Neural crest cell (in vitro differentiated cells): ENCODE measurements at places on chromosomes 2 and 18. TPM values are rescaled to one million over a fixed set of nuclear protein-coding genes. Genes with fewer than 3 reads are reported as not detected.

GRCh38 chr2:151354807-151355206 is 2.6 kb upstream of the TNFAIP6 start:
- no peaks in the 10 kb centered on the region for H3K27me3 ChIP-seq
- no peak overlapping the region for H3K27ac ChIP-seq
- H3K36me3 ChIP-seq, result no peaks in the 10 kb centered on the region

The ORC2 gene
- total RNA-seq, result 30.9 and 40.3 TPM in 2 replicates

DNA sequence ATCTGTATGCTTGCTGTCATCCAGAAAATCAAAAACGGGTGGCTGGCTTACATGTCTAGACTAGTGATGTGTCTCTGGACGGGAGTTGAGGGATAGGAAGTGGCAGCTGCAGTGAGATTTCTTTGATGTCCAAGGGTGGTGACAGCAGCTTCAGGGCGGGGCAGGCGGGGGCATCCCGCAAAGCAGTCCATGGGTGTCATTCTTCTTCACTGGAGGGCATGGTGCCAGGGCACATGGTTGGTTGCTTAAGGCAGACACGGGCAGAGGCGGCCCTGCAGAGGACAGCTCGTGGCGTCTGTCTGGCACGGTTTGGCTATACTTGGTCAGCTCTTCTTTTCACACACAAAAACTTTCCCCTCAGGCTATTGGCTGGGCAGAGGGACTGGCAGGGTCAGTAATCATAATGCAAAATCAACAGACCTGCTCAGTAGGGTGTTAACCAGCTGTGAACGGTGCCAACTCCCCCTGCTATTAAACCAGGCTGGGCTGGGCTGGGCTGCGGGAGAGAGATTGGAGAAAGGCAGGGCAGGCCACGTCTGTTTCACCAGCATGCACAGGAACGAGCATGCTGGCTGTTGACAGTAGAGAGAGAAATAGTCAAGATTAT is 63.7 kb downstream of the COL4A3 start:
- no peak for DNase-seq
- no peaks in the 10 kb centered on the region for H3K36me3 ChIP-seq
- no peak overlapping the region for H3K4me3 ChIP-seq
- H3K4me1 ChIP-seq, result no peaks in the 10 kb centered on the region
- no peak overlapping the region for H3K27ac ChIP-seq
- H3K27me3 ChIP-seq, result no peaks in the 10 kb centered on the region

The TUBA3E gene
- not detected in 2 replicates for total RNA-seq

The CHMP3 gene
- total RNA-seq, result 83.7 and 88.3 TPM in 2 replicates

DNA sequence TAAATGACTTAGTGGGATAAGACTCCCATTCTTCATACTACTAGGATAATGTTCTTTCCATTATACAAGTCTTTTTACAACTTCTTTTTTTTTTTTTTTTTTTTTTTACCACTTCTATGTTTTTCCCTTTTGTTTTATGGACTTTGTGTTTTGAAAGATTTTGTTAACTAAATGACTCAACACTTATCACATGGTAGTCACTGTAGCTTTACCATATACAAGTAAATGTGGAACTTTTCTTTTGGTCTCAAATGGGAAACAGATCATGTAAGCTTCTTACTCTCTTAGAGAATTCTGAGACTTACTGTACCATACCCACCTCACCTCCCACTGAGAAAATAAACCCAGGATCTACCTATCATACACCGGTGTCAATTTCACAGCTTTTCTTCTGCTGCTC is 590.3 kb upstream of the CDH2 start:
- peaks cover 6% of the 10 kb centered on the region for H3K4me1 ChIP-seq
- DNase-seq, result no peak
- H3K27ac ChIP-seq, result no peak overlapping the region
- H3K27me3 ChIP-seq, result no peaks in the 10 kb centered on the region

GRCh38 chr2:26144953-26145680 is 27.8 kb upstream of the GAREM2 start:
- no peaks in the 10 kb centered on the region for H3K4me1 ChIP-seq
- H3K27me3 ChIP-seq, result no peaks in the 10 kb centered on the region
- no peaks in the 10 kb centered on the region for H3K36me3 ChIP-seq
- no peak overlapping the region for H3K27ac ChIP-seq

GRCh38 chr2:19895535-19895934 is 6.2 kb downstream of the TTC32 start:
- no peaks in the 10 kb centered on the region for H3K27me3 ChIP-seq
- no peak overlapping the region for H3K4me3 ChIP-seq
- H3K27ac ChIP-seq, result no peak overlapping the region
- H3K36me3 ChIP-seq, result no peaks in the 10 kb centered on the region
- peaks cover 33% of the 10 kb centered on the region for H3K4me1 ChIP-seq

The CDH19 gene
- 14.7 and 16.3 TPM in 2 replicates for total RNA-seq

DNA sequence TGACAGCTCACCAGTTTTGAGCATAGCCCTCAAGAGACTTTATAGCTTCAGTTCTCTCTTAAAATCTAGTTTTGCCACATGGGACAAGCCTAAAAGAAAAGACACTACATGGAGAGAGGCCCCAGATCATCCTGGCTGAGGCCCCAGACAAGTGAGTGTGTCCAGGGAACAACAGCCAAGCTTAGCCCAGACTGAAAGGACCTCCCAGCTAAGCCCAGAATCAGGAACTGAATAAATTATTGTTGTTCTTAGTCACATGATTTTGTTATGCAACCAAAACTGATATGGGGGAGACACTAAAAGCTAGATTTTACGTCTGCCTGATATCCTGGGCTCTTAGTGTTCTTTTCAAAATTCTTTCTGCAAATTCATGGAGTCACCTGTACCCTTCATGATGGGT is 29.3 kb upstream of the LBH start:
- no peaks in the 10 kb centered on the region for H3K36me3 ChIP-seq
- DNase-seq, result no peak
- no peak overlapping the region for H3K4me3 ChIP-seq
- peaks cover 5% of the 10 kb centered on the region for H3K27me3 ChIP-seq
- no peaks in the 10 kb centered on the region for H3K4me1 ChIP-seq

The CD226 gene
- 0.40 and 1.0 TPM in 2 replicates for total RNA-seq

The CFC1 gene
- total RNA-seq, result not detected in 2 replicates

DNA sequence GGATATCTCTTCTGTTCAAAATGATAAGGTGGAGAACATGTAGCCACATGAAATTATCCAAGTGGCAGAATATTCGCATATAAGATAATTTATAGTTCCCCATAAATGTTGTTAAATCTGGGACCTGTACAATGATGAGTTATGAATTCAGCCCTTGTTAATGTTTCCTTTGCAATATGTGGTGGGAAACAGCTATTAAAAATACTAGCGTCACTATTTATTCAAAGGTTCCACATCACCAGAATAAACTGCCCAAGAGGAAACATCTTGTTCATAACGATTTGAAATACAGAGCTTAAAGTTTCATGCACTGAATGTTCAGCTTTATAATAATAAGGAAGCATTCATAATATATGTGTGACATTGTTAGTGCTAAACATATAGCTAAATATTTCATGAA is 223.9 kb upstream of the TCF4 start:
- H3K27me3 ChIP-seq, result no peaks in the 10 kb centered on the region
- H3K4me3 ChIP-seq, result no peak overlapping the region

The COL4A3 gene
- not detected in 2 replicates for total RNA-seq

The CNRIP1 gene
- 36.6 and 37.3 TPM in 2 replicates for total RNA-seq

The SMIM21 gene
- total RNA-seq, result not detected in 2 replicates
